Foreskin keratinocyte (primary cell): ENCODE measurements at places on chromosomes 2 and 18. TPM values are rescaled to one million over a fixed set of nuclear protein-coding genes. Genes with fewer than 3 reads are reported as not detected.

GRCh38 chr2:11320698-11321492, 23.5 kb downstream of the ROCK2 start:
- no peak for DNase-seq

- DNase-seq: no peak
Measured at GRCh38 chr2:27189989-27190388, 21.9 kb upstream of the ATRAID start.

- DNase-seq: no peak
Measured at GRCh38 chr2:5834501-5834900, 142.3 kb downstream of the SOX11 start.

Gene PREPL
- polyA plus RNA-seq: 5.3 and 8.3 TPM in 2 replicates
